ENCODE measurements at places on chromosomes 1 and 21. TPM values are rescaled to one million over a fixed set of nuclear protein-coding genes. Genes with fewer than 3 reads are reported as not detected.

Gene RIMS3
- 33.0 TPM for total RNA-seq

Gene KCNK1
- total RNA-seq: 1.8 TPM

Gene SNAPIN
- 83.4 TPM for total RNA-seq

GRCh38 chr1:212310383-212310782, 25.2 kb downstream of the PPP2R5A start:
- DNase-seq: no peak

- no peak for DNase-seq
Observed at GRCh38 chr1:208010487-208011071, 99.7 kb upstream of the CD34 start.

DNA sequence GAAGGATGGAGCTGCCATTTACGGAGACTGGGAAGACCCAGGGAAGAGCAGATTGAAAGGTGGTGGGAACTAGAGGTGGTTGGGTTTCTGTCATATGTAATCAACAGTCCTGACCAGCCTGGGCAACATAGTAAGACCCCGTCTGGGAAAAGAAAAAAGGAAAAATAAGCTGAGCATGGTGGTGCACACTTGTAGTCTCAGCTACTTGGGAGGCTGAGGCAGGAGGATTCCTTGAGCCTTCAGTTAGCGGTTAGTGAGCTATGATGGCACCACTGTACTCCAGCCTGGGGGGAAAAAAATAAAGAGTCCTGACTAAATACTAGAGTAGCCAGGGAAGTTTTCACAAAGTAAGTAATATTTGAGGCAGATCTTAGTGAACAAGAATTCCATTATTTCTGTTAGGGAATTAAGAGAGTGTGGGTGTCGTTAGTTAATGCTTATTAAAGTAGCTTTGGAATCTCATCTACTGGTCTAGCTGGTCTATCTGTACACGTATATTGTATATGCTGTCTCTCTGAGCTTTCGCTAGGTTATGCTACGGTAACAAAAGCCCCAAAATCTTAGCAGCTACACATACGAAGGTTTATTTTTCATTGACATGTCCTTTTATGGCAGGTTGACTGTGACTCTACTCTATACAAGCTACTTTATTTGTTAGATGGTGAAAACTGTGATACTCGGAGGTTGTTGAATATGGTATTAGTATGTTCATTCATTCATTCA, 4.4 kb downstream of the NBPF1 start:
- DNase-seq: no peak

GRCh38 chr1:179955731-179956130, 1.1 kb downstream of the CEP350 start:
- DNase-seq: no peak

GRCh38 chr1:50970509-50970887, 453 bp downstream of the CDKN2C start:
- no peak for DNase-seq

- peak; percentile 75 for DNase-seq
Observed at GRCh38 chr1:89022167-89022959, at the start of gene GBP3. GBP3 (minus strand) TSS chr1:89022866; CDS start chr1:89020721, 2,145 bp downstream.

DNA sequence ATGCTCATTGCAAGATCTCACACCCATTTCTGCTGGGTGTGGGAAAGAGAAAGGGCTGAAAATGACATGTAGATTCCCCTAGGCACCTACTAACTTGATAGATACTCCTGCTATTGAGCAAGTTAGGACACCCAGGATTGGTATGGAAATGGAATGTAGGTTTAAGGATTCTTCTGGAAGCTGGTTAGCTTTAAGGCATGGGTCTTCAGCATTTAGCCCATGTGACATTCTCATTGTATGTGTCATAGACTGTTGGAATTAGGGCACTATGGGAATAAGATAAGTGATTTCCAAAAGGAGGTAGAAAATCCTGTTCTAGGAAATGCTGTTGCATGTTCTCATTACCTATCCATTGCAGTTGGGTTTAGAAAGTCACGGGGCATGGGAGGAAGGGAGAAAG, 76.2 kb downstream of the DISC1 start:
- DNase-seq: peak; percentile 54

Gene CELA2B
- not detected for total RNA-seq

GRCh38 chr21:38911484-38912101, 105.9 kb downstream of the ETS2 start:
- DNase-seq: no peak

DNA sequence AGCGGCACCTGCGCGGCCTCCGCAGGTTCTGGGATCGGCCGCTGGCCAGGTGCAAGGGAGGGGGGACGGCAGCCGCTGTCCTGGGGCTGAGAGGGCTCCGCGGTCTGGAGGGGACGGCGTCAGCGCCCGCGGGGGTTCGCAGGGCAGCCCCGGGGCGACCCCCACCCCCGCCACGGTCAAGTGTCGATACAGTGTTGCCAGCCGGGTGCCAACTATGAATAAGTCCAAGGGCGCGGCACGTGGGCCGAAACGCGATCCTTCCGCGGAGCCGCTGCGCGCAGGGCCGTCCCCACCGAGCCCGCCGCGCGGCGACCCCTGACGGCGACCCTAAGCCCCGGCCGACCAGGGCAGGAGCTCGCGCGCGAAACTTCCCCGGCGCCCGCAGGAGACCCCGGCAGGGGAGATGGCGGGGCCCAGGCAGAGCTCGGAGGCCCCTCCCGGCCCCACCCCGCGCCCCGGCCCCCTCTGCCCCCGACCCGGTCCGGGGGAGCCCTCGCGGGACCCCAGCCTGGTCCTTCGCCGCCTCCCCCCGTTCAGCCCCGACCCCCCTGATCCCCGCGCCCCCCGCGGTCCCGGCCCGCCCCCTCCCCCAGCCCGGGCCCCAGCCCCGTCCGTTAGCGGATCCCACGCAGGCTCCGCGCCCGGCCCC, 586 bp upstream of the AGPAT3 start:
- peak; percentile 33 for DNase-seq

Gene XCL1
- 0.53 TPM for total RNA-seq

GRCh38 chr1:71778940-71779339, 503.4 kb downstream of the NEGR1 start:
- no peak for DNase-seq

DNA sequence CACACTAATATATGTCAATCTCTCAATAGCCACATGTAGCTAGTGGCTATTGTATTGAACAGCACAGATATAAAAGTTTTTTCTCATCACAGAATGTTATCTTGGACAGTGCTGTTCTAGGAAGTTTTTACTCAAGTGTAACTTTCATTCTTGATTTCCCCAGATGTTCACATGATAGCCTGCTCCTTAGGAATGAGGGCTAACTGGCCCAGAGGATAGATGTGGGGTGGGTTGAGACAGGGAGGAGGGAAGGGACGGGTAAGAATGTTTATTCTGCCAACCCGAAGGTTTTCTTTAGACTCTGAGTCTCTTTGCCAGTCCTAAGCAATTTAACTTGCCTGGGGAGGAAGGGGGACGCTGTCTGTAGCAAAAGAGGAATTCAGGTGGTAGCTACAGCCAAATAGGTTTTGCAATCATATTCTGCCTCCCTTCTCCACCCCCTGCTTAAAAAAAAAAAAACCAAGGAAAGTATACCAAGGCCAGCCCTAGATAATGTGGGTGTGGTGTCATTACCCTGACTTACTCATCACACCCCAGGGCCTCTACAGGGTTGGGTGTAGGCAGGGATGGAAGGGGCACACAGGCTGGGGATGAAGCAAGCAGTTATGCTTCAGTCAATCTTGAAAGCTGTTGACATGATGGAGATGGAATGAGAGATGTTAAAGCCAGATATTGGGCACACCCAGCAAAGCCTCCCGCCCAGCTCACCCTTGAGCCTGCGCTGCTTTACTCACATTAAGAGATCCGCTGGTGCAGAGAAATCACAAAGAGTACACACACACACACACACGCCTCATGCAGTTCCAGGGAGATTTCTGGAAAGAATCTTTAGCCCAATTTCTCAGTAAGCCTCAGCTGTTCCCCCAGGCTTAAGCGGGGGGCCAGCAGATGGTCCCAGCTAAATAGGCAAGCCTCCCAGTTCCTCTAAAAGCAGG, 59.9 kb downstream of the PLXNA2 start:
- DNase-seq: peak; percentile 82

Gene HRNR
- total RNA-seq: not detected

- peak; percentile 94 for DNase-seq
Observed at GRCh38 chr1:244599937-244600350, 53.0 kb upstream of the DESI2 start.

Gene UQCRHL
- 3.9 TPM for total RNA-seq

GRCh38 chr21:46207006-46207919, 21.3 kb downstream of the LSS start:
- no peak for DNase-seq

GRCh38 chr1:67855444-67855843, 22.2 kb upstream of the GNG12 start:
- DNase-seq: no peak
